Suppressor macrophage treated with lipopolysaccharide for 1 hour (primary cell): ENCODE measurements at places on chromosomes 1 and 21.

- DNase-seq, result no peak
Measured at GRCh38 chr1:172400722-172401105, 19.8 kb upstream of the C1orf105 start.

DNA sequence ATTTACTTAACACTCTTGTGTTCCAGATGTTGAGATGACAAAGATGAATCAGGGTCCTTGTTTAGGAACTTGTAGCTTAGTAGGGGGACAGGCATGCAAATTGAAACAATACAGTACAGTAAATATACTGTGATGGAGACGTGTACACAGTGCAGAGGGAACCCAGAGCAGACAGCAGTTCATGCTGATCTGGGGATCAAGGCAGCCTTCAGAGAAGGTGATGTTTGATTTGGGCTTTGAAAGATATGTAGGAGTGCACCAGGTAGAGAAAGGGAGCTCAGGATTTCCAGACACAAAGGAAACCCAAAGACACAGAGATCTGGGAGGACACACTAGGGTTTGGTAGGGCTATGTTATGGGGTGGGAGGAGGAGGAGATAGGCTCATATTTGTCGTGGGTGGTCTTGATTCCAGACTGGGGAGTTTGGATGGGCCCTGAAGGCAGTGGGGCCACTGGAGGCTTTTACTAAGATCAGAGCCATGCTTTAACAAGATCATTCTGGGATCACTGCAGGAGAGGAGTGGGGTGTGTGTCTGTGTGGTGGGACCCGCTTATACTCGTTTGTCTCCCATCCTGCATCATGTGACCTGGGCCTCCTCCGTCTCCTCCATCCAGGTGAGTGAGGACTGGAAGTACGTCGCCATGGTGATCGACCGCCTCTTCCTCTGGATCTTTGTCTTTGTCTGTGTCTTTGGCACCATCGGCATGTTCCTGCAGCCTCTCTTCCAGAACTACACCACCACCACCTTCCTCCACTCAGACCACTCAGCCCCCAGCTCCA, 7.8 kb downstream of the CHRNB2 start:
- no peak for DNase-seq

GRCh38 chr1:152162792-152163463, 3.9 kb upstream of the RPTN start:
- peak; percentile 80 for DNase-seq

- DNase-seq, result no peak
Measured at GRCh38 chr1:168775366-168775765, 46.4 kb upstream of the DPT start.

DNA sequence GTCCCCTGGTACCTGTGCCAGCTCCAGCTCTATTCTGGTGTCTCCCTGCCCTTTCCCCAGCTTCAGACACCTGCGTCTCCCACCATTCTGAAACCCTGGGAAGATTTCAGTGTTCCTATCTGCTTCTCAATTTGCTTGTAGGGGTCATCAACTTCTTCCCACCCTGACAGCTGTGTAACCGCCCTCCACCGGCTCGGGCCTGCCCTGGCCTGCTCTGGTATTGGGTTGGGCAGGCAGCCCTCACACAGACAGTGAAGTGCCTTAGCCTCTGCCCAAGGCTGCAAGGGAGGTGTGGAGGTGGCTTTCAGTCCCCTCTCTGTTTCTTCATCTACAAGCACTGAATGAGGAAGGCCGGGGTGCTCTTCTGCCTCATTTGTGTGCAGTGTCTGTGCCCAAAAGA, 97.2 kb downstream of the LAMC2 start:
- no peak for DNase-seq

GRCh38 chr1:64472040-64472376, 2.1 kb downstream of the CACHD1 start:
- no peak for DNase-seq
